ENCODE measurements at places on chromosomes 6 and 20.

GRCh38 chr6:44446626-44447300, 59.3 kb downstream of the CDC5L start:
- no peak for DNase-seq

DNA sequence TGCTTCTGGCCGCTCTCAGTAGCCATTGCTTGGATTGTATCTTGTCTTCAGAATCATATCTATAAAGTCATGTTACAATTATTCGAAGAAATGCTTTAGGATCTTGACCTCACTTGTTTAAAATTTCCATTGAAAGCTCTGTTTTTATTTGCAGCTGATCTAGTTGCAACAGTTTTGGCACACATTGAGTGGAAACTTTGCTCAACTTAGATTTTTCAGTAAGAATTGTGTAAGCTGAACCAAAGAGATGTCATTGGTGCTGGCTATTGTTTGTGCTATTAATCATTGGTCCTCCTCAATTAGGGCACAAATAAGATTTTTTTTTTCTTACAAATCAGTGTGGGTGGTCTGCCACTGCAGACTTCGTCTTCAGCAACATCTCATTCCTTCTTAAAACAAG, 649.2 kb downstream of the MMUT start:
- no peak for DNase-seq

DNA sequence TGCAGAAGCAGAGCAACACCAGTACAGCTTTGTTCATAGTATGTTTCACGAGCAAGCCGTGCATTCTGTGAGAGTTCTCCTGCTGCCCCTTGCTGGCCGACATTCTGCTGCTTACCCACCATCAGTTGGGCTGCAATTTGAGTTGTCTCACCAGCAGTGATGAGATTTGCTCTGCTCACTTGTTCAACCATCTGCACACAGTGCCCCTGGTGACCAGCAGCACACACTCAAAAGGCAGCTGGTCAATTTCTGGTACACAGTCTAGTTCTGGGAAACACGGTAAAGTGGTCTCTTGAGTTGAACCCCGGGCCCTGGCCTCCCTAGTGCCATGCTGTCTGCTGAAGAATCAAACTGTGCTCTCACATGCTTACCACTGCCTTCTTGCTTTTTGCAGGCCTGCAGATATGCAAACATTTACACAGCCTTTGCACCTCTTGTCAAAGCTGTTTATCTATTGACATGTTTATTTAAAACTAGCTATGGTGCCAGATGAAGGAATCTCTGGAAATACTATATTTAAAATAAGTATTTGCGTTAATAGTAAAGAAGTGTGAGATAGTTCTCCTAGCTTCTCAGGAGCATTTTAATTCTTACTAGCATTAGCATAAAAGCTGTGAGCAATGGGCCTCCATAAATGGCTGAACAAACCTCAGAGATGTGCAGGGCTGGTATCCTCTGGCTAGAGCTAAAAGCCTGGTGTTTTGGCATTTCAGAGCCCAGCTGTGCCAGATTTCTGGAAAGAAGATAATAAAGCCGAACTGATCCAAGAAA, 234.3 kb downstream of the ARHGAP18 start:
- no peak for DNase-seq

DNA sequence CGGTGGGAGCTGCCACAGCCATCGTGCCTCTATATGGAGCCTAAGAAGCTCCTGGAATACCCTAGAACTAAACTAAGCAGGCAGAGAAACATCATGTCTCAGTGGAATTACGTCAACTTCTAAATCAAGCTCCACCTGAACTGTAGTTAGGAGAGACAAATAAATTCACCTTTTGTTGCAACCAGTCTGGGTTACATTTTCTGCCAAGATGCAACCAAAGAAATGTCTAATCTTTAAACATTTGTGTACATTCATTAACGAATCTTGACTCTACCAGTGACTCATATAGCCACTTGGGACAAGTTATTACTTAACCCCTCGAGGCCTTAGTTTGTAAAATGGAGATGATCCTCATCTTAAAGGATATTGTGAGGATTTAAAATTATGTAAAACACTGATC, 8.9 kb downstream of the PTPRK start:
- no peak for DNase-seq

- DNase-seq: peak; percentile 72
These were observed at the start of gene TCFL5 for GRCh38 chr20:62861726-62862336. TCFL5 (minus strand) TSS chr20:62861822; CDS start chr20:62861670, 152 bp downstream.

- no peak for DNase-seq
These were observed 72.2 kb upstream of the EEF1E1 start for GRCh38 chr6:8174571-8174970.

All from cortex of kidney (tissue), 1 donor.